Progenitor cell of endocrine pancreas (in vitro differentiated cells): ENCODE measurements at places on chromosomes 7 and 10. TPM values are rescaled to one million over a fixed set of nuclear protein-coding genes. Genes with fewer than 3 reads are reported as not detected.

GRCh38 chr7:70135656-70136055, 537.4 kb downstream of the AUTS2 start:
- H3K36me3 ChIP-seq = no peaks in the 10 kb centered on the region
- no peak overlapping the region for H3K4me3 ChIP-seq
- H3K27ac ChIP-seq = no peak overlapping the region

GRCh38 chr7:24403557-24403956, 119.6 kb downstream of the NPY start:
- no peak overlapping the region for H3K27ac ChIP-seq
- DNase-seq = no peak
- H3K36me3 ChIP-seq = no peaks in the 10 kb centered on the region
- peaks cover 46% of the 10 kb centered on the region for H3K27me3 ChIP-seq
- H3K4me3 ChIP-seq = no peak overlapping the region

DNA sequence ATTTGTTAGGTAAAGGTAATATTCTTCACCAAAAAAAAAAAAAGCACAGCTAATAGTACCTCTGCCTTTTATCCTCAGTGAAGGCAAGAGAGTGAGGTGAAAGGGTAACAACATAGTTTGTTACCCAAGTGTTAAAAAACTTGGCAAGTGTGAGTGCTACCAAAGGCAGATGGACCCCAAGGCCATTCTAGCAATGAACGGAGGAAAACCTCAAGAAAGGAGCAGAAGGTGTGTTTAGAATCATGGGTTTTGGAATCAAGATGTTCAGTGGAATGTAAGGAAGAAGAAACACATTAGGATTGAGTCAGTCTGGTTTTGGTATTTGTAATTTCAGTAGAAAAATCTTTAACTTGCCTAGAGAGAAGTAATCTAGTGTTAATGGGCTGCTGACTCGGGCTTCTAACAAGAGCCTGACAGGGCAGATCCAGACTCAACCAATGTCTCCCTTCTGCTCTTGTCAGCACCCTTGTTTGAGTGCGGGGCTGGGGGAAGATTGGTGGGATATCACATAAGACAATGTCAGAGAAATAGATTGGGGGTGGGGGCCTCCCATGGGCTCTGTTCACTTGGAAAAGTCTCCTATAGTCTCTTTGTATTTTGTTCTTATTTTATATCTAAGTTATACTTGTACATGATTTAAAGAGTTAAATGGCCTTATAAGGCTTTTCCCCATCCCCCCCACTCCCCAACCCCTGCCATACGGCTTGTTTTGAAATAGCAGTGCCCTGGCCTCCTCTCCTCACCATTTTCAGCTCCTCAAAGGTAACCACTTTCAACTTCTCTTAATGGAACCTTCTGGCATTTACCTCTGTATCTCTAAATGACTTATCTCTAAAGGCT, 44.4 kb downstream of the SCD start:
- peaks cover 11% of the 10 kb centered on the region for H3K4me1 ChIP-seq
- DNase-seq = no peak
- H3K4me3 ChIP-seq = no peak overlapping the region
- peaks cover 15% of the 10 kb centered on the region for H3K36me3 ChIP-seq
- no peaks in the 10 kb centered on the region for H3K27me3 ChIP-seq
- no peak overlapping the region for H3K27ac ChIP-seq

DNA sequence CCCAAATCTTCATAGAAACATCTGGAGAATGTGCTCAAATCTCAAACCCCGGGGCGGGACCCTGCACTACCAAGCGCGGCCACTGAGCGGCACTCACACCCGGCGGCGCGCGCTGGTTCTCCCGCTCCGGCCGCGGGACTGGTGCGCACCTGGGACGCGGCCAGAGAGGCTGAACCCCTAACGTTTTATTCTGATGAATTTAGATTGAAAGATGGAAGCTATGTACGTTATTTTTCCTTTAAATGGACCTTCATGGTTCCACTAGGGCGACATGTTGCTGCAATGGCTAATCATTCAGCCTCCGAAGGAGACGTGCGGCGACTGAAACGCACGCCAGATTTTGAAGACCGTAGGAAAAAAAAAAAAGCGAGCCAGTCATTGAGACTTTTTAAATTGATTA, 107.0 kb upstream of the INSIG1 start:
- peaks cover 36% of the 10 kb centered on the region for H3K27me3 ChIP-seq
- no peak overlapping the region for H3K4me3 ChIP-seq
- peak; percentile 73 for DNase-seq
- H3K4me1 ChIP-seq = peaks cover 20% of the 10 kb centered on the region
- peaks cover 1% of the 10 kb centered on the region for H3K36me3 ChIP-seq

- no peak for DNase-seq
- peaks cover 23% of the 10 kb centered on the region for H3K4me1 ChIP-seq
- H3K27me3 ChIP-seq = no peaks in the 10 kb centered on the region
- H3K27ac ChIP-seq = peak overlapping the region; percentile 9
- no peak overlapping the region for H3K4me3 ChIP-seq
- H3K36me3 ChIP-seq = no peaks in the 10 kb centered on the region
Observed at GRCh38 chr7:123660514-123661354, 5.1 kb downstream of the LMOD2 start.

- peaks cover 6% of the 10 kb centered on the region for H3K4me1 ChIP-seq
- peak overlapping the region; percentile 7 for H3K27ac ChIP-seq
- H3K4me3 ChIP-seq = no peak overlapping the region
- peaks cover 5% of the 10 kb centered on the region for H3K27me3 ChIP-seq
- DNase-seq = no peak
- H3K36me3 ChIP-seq = no peaks in the 10 kb centered on the region
Observed at GRCh38 chr10:11141571-11142091, 124.0 kb downstream of the CELF2 start.

GRCh38 chr10:11264296-11265048, 246.8 kb downstream of the CELF2 start:
- no peak overlapping the region for H3K27ac ChIP-seq
- H3K36me3 ChIP-seq = no peaks in the 10 kb centered on the region
- H3K4me1 ChIP-seq = peaks cover 15% of the 10 kb centered on the region
- no peak for DNase-seq
- H3K4me3 ChIP-seq = no peak overlapping the region

DNA sequence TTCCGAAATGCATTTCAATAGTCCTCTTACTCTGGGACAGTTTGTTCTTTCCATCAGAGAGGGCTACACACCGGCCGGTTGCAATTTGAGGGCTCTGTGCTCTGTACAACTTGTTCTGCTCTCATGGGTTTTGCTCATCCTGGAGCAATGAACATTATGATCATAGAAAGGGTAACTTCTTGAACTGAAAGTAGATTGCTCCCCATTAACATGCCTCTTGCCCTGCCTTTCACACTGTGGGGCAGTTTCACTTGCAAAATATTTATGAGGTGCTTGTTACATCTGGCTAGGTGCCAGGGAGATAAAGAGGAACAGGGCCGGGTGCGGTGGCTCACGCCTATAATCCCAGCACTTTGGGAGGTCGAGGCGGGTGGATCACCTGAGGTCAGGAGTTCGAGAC, 97.3 kb upstream of the MPP7 start:
- no peak overlapping the region for H3K27ac ChIP-seq
- H3K4me3 ChIP-seq = no peak overlapping the region
- H3K4me1 ChIP-seq = no peaks in the 10 kb centered on the region
- DNase-seq = no peak

GRCh38 chr10:26437637-26438461, at the start of gene APBB1IP:
APBB1IP (plus strand) TSS chr10:26438341; CDS start chr10:26492327, 53,986 bp downstream.
- peak within 1 kb of the TSS; percentile 19 for H3K4me3 ChIP-seq
- no peaks in the 10 kb centered on the region for H3K36me3 ChIP-seq
- H3K27me3 ChIP-seq = peaks cover 38% of the 10 kb centered on the region

DNA sequence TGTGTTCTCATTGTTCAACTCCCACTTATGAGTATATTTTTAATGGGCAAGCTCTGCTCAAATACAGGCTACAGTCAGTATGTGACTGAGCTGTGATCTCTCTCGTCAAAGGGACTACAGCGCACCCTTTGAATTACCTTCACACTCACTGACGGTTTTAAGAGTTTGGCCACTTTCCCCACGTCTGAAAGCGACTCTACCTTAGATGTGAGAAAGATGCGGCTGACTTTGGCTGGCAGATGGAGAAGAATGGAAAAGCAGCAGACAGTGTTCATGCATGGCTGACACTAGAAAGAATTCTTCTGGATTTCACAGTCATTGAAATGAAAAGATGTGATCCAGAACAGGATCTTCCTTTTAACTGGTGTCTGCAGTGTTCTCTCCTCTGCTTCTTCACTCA, 2.0 kb upstream of the ATRNL1 start:
- no peak for DNase-seq
- H3K27ac ChIP-seq = no peak overlapping the region
- peaks cover 47% of the 10 kb centered on the region for H3K27me3 ChIP-seq
- H3K36me3 ChIP-seq = peaks cover 3% of the 10 kb centered on the region
- H3K4me3 ChIP-seq = peak overlapping the region; percentile 1
- H3K4me1 ChIP-seq = peaks cover 10% of the 10 kb centered on the region

- H3K36me3 ChIP-seq = peaks cover 10% of the 10 kb centered on the region
- H3K27me3 ChIP-seq = no peaks in the 10 kb centered on the region
- H3K27ac ChIP-seq = no peak overlapping the region
- peaks cover 10% of the 10 kb centered on the region for H3K4me1 ChIP-seq
Observed at GRCh38 chr7:22969010-22969431, 44.9 kb downstream of the HYCC1 start.

DNA sequence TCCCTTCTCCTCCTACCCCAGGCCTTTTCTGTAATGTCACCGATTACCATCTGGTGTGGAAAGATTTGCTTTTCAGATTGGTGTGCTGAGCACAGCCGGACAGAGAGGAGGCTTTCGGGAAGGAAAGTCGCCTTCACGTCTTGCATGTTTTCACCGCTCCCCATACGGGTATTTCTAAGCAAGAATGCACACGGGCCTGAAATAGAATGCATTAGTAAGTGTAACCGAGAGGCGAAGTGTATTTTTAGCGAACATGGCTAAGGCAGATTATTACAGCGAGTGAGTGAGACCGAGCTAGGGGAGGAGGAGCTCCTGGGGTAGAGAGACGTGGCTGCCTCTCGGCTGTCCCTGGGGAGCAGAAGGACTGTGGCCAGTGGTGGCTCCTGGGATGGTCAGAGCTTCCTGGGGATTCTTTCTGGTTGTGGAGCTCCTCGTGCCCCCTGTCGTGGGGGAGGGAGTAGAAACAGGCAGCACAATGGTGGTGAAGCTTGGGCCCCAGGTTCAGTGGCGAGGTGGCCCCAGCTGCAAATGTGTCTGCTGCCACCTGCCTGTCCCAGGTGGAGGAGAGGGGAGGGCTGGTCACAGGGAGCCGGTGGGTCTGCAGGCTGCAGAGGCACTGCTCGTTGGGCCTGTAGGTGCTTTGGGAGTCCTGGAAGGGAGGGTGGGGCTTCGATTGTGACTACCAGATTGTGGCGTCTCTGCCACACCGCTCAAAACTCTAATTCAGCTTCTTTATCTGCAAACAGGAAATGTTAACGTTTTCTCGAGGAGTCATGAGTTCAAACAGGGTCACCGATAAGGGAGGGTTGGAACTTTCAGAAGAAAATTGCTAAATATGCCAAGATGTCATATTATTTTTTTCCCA, 135.8 kb downstream of the CAMK1D start:
- no peak for DNase-seq
- no peak overlapping the region for H3K4me3 ChIP-seq
- peaks cover 18% of the 10 kb centered on the region for H3K27me3 ChIP-seq
- no peak overlapping the region for H3K27ac ChIP-seq
- peaks cover 17% of the 10 kb centered on the region for H3K4me1 ChIP-seq
- H3K36me3 ChIP-seq = peaks cover 2% of the 10 kb centered on the region

DNA sequence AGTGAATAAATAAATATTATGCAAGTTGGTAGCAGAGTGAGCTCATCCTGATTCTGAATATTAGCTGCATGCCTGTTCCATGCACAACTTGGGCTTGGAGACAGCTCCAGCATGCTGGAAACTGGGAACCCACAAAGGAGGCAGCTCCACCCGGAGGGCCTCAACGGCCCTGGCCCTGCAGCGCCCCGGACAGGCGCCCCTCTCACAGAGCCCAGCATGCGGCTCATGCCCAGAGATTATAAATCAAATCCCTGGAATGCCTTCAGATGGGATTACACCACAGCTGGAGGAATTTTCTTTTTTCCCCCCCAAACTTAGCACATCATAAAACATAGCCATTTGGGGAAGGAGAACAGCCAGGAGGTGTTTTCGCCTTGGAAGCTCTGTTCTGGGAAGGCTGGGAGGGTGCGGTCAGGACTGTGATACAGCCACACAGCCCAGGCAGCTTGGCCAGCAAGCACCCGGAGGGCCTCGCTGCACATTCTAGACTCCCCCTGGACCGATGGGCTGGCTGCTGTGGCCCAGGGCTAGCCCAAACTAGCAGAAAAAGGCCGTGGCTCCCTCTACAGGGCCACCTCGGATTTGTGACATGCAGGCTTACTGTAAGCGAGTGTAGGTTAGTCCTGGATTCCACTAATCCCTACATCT, 102.4 kb downstream of the PTPN20 start:
- H3K27ac ChIP-seq = no peak overlapping the region
- H3K4me1 ChIP-seq = no peaks in the 10 kb centered on the region
- no peak overlapping the region for H3K4me3 ChIP-seq
- no peaks in the 10 kb centered on the region for H3K36me3 ChIP-seq

DNA sequence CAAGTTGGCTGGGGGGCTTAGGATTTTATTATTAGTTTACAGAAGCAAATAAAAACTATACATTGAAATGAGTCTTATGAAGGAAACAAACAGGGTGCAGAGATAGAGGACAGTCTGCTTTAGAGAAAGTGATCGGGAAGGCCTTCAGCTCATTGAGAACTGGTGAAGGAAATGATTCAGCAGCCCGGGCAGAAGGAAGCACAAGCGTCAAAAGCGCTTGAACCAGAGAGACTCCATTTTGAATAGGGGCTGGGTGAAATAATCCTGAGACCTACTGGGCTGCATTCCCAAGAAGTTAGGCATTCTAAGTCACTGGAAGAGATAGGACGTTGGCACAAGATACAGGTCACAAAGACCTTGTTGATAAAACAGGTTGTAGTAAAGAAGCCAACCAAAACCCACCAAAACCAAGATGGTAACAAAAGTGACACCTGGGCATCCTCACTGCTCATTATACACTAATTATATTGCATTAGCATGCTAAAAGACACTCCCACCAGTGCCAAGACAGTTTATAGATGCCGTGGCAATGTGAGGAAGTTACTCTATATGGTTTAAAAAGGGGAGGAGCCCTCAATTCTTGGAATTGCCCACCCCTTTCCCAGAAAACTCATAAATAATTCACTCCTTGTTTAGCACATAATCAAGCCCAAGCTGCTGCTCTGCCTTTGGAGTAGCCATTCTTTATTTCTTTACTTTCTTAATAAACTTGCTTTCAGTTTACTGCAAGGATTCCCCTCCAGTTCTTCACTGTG, 83.1 kb upstream of the MPP7 start:
- DNase-seq = no peak
- no peak overlapping the region for H3K27ac ChIP-seq
- no peak overlapping the region for H3K4me3 ChIP-seq
- no peaks in the 10 kb centered on the region for H3K36me3 ChIP-seq
- peaks cover 5% of the 10 kb centered on the region for H3K27me3 ChIP-seq

- H3K27me3 ChIP-seq = peaks cover 3% of the 10 kb centered on the region
- no peaks in the 10 kb centered on the region for H3K4me1 ChIP-seq
- DNase-seq = no peak
- H3K36me3 ChIP-seq = peaks cover 3% of the 10 kb centered on the region
Observed at GRCh38 chr10:2387261-2387660, 649.9 kb upstream of the ADARB2 start.

- no peaks in the 10 kb centered on the region for H3K27me3 ChIP-seq
- peak; percentile 43 for DNase-seq
- H3K36me3 ChIP-seq = no peaks in the 10 kb centered on the region
- H3K4me3 ChIP-seq = no peak overlapping the region
- H3K27ac ChIP-seq = no peak overlapping the region
Observed at GRCh38 chr10:28393956-28394568, 91.2 kb upstream of the MPP7 start.

PARD3 gene
- total RNA-seq = 78.7 and 85.3 TPM in 2 replicates
